ENCODE measurements at places on chromosomes 2 and 18.
A peak's percentile ranks its signal among the peaks of the same experiment; 100 is the strongest.

GRCh38 chr2:70887550-70888246, 48.0 kb upstream of the ATP6V1B1 start:
- no peak for DNase-seq

DNA sequence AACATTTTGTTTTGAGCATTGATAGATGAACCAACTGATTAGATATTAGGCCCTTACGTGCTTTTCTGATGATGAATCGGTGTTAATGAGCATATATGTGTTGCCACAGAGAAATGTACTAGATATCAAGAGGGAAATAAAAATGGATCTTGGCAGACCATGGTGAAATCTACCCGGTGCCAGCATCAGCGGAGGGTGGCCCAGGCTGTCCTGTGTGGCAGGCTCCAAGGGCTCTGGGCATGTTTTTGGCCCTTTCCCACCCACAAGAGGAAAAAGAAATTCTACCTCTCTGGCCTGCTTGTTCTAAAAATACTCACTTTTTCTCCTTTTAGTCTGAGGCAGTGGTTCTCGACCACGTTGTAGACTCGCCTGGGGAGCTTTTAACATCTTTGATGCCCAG, 154.2 kb downstream of the CTIF start:
- no peak for DNase-seq

- DNase-seq, result no peak
Measured at GRCh38 chr2:120251880-120252224, 800 bp upstream of the RALB start.

DNA sequence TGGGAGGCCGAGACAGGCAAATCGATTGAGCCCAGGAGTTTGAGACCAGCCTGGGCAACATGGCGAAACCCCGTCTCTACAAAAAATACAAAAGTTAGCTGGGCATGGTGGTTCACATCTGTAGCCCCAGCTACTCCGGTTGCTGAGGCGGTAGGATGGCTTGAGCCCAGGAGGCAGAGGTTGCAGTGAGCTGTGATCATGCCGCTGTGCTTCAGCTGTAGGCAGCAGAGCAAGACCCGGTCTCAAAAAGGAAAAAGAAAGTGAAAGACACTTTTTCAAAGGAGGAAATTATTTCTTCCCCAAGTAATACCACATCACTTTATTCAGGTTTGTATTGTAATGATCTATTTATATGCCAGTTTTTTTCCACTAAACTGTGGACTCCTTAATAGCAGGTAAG, 35.7 kb upstream of the TAF4B start:
- DNase-seq, result peak; percentile 59

DNA sequence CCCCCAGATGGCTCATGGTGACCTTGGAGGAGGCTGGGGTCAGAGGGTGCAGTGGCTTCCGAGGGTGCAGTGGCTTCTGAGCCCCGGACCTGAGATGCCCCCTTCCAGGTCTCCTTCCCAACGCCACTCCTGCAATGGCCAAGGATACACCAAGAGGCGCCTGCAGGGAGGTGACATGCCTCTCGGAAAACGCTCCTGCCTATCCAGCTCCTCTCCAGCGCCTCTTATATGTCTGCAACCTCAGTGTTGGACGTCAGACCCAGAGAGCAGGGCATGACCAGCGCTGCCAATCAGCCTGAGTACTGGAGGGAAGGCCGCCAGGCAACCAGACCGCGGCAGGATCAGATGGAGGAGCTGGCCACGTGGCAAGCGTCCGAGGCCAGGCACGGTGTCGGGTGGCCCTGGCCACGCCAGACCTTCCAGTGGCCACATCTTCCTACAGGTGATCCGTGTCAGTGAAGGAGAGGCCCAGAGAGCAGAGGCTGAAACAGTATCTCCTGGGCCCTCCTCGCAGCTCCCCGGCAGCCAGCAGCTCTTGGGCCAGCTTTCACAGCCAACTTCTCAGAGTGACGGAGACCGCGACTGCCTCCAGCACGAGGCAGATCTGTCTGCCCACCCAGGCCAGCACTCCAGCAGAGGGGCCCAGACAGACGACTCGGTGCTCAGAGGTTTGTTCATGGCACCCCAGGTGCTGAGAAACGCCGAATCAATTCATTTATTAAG, 199.5 kb upstream of the SALL3 start:
- DNase-seq, result no peak

DNA sequence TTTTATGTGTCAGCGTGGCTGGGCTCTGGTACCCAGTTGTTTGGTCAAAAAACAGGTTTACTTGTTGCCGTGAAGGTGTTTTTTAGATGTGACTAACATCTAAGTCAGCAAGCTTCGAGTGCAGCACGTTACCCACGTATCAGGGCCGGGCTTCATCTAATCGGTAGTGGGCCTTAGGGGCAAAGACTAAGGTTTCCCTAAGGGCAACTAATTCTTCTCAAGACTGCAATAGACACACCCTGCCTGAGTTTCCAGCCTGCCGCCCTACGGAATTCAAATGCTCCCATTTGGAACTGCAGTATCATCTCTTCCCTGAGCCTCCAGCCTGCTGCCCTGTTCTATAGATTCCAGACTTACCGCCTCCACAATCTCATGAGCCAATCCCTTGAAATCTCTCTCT, 27.7 kb downstream of the FHL2 start:
- DNase-seq, result no peak

- no peak for DNase-seq
Measured at GRCh38 chr18:34583895-34584294, 126.2 kb upstream of the DTNA start.

DNA sequence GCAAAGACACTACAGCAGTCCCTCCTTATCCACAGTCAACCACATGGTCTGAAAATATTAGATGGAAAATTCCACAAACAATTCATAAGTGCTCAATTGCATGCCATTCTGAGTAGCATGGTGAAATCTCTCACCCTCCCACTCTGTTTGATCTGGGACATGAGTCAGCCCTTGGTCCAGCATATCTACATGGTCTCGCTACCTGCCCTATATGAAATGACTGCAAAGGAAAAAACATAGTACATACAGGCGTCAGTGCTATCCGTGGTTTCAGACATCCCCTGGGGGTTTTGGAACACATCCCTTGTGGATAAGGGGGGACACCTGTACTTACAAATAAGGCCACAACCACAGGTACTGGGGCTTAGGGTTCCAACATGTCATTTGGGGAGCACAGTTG, 73.7 kb downstream of the CABLES1 start:
- DNase-seq, result no peak

DNA sequence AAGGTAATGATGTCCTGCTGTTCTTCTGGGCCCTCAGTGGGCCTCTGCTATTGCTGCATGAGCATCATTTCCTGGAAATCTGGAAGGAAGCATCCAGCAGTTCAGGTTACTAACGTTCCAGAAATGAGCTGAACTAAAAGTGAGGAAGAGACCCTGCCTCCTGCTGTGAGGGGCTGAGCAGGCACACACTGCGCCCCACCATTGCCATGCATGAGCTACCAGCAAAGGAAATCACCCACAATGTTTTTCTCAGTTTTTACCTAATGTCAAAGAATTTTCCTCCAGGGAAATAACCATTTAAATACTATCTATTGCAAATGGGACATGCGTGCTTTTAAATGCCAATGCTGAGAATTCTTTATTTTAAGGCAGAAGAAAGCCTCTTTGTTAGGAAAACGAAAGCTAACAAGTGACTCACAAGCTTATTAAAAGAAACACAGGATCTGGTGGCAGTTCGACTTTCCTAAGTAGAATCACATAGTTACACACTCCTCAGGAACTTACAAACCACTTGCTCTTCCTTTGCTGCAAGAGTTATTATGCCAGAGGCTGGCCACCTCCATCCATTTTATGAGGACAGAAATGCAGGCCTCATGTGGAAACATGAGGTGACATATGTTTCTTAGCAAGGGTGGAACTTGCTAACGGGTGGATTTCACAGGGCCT, 152.6 kb upstream of the TTC39C start:
- DNase-seq, result no peak

GRCh38 chr18:36593001-36593400, 235.8 kb downstream of the TPGS2 start:
- DNase-seq, result no peak

DNA sequence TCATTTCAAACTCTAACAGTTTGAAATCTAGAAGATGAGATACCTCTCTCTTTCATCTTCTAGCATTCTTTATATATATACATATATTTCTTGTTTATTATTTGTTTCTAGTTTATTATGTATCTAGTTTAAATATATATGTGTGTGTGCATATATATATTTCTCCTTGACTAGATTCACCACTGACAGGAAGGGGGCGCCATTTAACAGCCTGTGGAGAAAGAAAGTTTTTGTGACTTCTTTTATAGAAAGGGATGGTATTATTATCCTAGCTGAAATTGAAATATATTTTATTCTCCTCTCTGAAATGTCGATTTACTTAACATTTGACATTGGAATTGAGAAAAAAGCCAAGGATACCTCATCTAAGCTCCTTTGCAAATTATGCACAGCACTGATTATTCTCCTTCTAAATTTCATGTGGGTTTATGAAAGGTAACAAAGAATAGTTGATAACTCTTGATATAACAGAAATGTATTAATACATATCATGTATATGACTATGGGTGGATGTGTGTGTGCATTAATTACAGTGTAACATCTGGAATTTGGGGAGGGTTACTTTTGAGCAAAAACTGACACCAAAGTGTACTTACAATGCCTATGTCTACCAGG, 160.7 kb upstream of the NT5C1B start:
- no peak for DNase-seq

DNA sequence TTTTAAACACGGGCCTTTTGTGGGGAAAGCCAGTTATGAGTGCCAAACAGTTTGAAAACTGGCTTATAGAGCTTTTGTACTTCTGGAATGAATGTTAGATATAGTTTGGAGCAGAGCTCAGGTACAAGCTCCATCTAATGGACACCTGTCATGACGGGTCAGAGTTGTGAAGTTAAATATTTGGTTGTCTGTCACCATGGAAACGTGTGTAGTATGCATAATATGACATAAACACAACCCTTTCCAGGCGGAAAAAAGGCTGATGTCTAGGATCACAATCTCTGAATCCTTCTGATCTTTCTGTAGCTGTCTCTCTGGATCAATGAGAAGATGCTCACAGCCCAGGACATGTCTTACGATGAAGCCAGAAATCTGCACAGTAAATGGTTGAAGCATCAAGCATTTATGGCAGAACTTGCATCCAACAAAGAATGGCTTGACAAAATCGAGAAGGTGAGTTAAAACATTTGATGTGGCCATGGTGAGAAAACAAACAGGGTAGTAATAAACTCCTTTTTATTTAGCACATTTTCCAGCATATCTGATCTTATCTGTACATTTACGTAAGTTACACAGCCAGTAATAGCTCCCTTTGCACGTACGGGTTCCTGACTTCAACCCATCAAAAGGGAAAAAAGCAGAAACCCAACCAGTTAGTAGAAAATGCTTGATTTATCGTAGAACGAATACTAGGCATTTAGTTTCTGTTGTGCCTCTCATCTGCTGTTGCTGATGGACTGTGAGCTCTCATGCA, 80.6 kb upstream of the EML6 start:
- DNase-seq, result no peak

DNA sequence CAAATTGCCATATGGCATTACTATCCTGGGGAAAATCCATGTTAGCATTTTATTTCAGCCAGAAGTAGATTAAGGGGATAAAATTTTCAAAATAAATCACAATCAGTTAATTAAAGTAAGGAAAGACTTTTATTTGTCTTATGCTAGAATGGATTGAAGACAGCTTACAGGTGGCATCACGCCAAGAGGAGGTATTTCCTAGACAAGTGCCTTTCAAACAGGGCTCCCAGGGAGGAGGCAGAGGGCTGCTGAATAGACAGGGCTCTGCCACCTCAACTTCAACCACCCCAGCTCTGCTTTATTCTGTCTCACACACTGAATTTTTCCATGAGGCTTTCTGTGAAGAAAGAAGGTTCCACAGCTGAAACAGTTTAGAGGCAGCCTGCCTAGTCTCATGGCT, 12.2 kb downstream of the CCDC68 start:
- DNase-seq, result peak; percentile 9

GRCh38 chr2:84830095-84830494, 50.8 kb downstream of the TRABD2A start:
- DNase-seq, result no peak

GRCh38 chr2:229914171-229914570, 7.6 kb downstream of the TRIP12 start:
- no peak for DNase-seq

DNA sequence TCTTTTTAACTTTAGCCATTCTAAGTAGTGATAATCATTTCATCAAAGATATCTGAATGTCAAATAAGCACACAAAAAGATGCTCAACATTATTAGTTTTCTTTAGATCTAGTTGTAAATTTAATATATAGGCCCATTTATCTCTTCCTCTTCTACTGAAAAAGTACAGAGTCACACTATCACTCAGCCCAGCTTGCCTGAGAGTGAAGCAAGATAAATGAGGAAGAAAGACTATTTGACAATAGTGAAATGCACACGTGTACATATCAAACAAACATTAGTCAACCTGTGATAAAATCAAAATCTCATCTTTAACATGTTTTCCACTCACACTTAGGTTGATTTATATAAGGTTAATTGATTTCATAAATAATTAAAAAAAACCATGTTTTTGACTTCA, 83.5 kb upstream of the CCDC195 start:
- no peak for DNase-seq

DNA sequence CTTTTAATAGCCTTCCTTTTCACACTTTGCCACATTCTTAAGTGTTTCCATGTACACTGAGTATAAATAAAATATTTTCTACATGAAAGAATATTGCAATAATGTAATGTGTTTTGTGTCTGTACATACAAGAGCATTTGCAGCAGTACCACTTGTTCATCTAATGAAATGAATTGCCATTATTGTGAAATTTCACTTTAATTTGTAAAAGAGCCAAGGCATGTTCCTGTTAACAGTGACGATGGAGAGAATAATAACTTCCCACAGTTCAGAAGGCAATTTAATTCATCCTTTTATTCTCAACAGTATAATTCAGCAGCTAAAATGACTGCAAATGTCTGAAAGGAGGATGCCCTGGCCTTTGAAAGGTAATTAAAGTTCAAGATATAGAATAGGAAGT, 853.9 kb downstream of the LRRTM4 start:
- no peak for DNase-seq

DNA sequence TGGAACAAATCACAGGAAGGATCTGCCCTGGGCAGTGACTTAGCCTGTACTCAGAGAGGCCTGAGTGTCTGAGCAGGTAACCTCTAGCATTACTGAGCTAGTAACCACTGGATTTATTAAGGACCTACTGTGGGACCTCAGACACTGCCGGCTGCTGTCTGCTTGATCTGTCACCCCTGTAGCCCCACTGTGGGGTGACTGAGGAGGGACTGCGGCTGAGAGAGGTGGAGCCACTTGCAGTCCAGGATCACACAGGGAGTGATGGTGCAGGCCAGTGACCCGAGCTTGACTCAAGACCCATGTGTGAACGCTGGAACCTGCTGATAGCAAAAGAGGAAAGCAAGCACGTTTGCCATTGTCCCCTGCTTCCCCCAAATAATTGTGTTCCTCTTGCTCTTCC, 15.6 kb downstream of the CHMP1B start:
- no peak for DNase-seq

- no peak for DNase-seq
Measured at GRCh38 chr2:31217465-31218200, at the start of gene CAPN14. TSS of gene CAPN14 (minus strand) at chr2:31217515. CDS start at chr2:31205447, 12,068 bp downstream.

DNA sequence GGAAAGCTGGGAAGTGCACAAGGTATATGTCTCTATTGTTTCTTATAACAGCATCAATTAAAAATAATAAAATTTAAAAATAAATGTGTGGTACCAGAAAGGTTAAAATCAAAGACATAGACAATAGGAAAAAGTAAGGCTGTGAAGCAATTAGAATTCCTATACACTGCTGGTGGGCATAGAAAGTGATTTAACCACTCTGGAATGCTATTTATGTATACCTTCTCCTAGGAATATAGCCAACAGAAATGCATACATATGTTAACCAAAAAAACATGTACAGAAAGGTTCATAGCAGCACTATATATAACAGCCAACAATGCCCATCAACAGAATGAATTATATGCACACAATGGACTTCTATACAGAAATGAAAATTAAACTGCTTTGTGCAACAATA, 43.0 kb downstream of the WDSUB1 start:
- no peak for DNase-seq

Data from naive thymus-derived CD4-positive, alpha-beta T cell (primary cell).